ENCODE measurements at places on chromosomes 2 and 18. TPM values are rescaled to one million over a fixed set of nuclear protein-coding genes. Genes with fewer than 3 reads are reported as not detected.

UGT1A9 gene
- total RNA-seq: not detected

UPP2 gene
- total RNA-seq: not detected

COL6A3 gene
- total RNA-seq: 482 TPM

GLI2 gene
- 14.0 TPM for total RNA-seq

STK25 gene
- total RNA-seq: 272 TPM

NEU2 gene
- not detected for total RNA-seq

TTR gene
- not detected for total RNA-seq

HOXD1 gene
- total RNA-seq: 0.14 TPM

TBC1D8 gene
- 8.1 TPM for total RNA-seq

POTEC gene
- not detected for total RNA-seq

SLC19A3 gene
- total RNA-seq: 2.4 TPM

TIA1 gene
- total RNA-seq: 58.6 TPM

SDC1 gene
- 7.9 TPM for total RNA-seq

ALPP gene
- total RNA-seq: not detected

ZSWIM2 gene
- not detected for total RNA-seq

EGR4 gene
- not detected for total RNA-seq

SERPINB7 gene
- total RNA-seq: 33.6 TPM

FOXI3 gene
- not detected for total RNA-seq

ASPRV1 gene
- 0.29 TPM for total RNA-seq

PAIP2B gene
- total RNA-seq: under 0.01 TPM

KLHL30 gene
- 1.1 TPM for total RNA-seq

USP14 gene
- total RNA-seq: 23.2 TPM

ADAM23 gene
- 11.6 TPM for total RNA-seq

C2orf72 gene
- total RNA-seq: not detected

LONRF2 gene
- total RNA-seq: 0.88 TPM

ERFE gene
- 2.4 TPM for total RNA-seq

AKAIN1 gene
- not detected for total RNA-seq

NTSR2 gene
- not detected for total RNA-seq

C1GALT1C1L gene
- 0.29 TPM for total RNA-seq

TDRD15 gene
- not detected for total RNA-seq

ITPRIPL1 gene
- 1.7 TPM for total RNA-seq

ATIC gene
- total RNA-seq: 27.1 TPM

TLX2 gene
- not detected for total RNA-seq

ANAPC1 gene
- 98.6 TPM for total RNA-seq

RAB27B gene
- 20.5 TPM for total RNA-seq

DSEL gene
- total RNA-seq: 60.4 TPM

Data from placental pericyte (primary cell).